Left cardiac atrium (tissue), 4 donors: ENCODE measurements at places on chromosomes 5 and 9. TPM values are rescaled to one million over a fixed set of nuclear protein-coding genes. Genes with fewer than 3 reads are reported as not detected.

NUP214 gene
- 29.0 TPM for total RNA-seq

TMC1 gene
- 0.27 TPM for total RNA-seq

LCP2 gene
- total RNA-seq, result 12.3 TPM

COL5A1 gene
- 35.2 TPM for total RNA-seq

TAF11L3 gene
- total RNA-seq, result not detected

SLC25A48 gene
- not detected for total RNA-seq

ASTN2 gene
- total RNA-seq, result 16.8 TPM

NR2F1-AS1 gene
- 11.9 TPM for total RNA-seq

FOXI1 gene
- total RNA-seq, result not detected

EIF4EBP3 gene
- 8.8 TPM for total RNA-seq

BTNL3 gene
- total RNA-seq, result not detected

C5orf22 gene
- total RNA-seq, result 22.5 TPM

NPR2 gene
- 21.1 TPM for total RNA-seq

KIF12 gene
- 0.09 TPM for total RNA-seq

SVEP1 gene
- total RNA-seq, result 18.6 TPM

SLC1A3 gene
- total RNA-seq, result 44.9 TPM

MEF2C gene
- 48.3 TPM for total RNA-seq

PCDHB2 gene
- total RNA-seq, result 2.9 TPM

CCNH gene
- total RNA-seq, result 21.2 TPM

POU5F2 gene
- total RNA-seq, result 0.60 TPM

LHX3 gene
- total RNA-seq, result not detected

GABRA6 gene
- total RNA-seq, result not detected

SLC36A3 gene
- total RNA-seq, result not detected

ANAPC2 gene
- total RNA-seq, result 32.5 TPM

IFNA5 gene
- total RNA-seq, result not detected

C8G gene
- 0.88 TPM for total RNA-seq

SPINK7 gene
- total RNA-seq, result not detected

MEIKIN gene
- not detected for total RNA-seq

HRH2 gene
- total RNA-seq, result 20.0 TPM

CDH9 gene
- total RNA-seq, result not detected

FCN1 gene
- total RNA-seq, result 12.0 TPM

EPB41L4B gene
- 19.4 TPM for total RNA-seq

GADD45G gene
- total RNA-seq, result 107 TPM

SGCD gene
- total RNA-seq, result 58.5 TPM

TEK gene
- total RNA-seq, result 29.5 TPM

CA9 gene
- 2.8 TPM for total RNA-seq
